Esophagus squamous epithelium (tissue), 5 donors: ENCODE measurements at places on chromosomes 6 and 20. TPM values are rescaled to one million over a fixed set of nuclear protein-coding genes. Genes with fewer than 3 reads are reported as not detected.

GRCh38 chr6:134675110-134676054, 274.5 kb downstream of the ALDH8A1 start:
- H3K27me3 ChIP-seq, result no peaks in the 10 kb centered on the region
- no peak for DNase-seq
- H3K4me1 ChIP-seq, result no peaks in the 10 kb centered on the region
- no peak overlapping the region for H3K4me3 ChIP-seq
- no peaks in the 10 kb centered on the region for H3K36me3 ChIP-seq

The TRIM40 gene
- total RNA-seq, result not detected

DNA sequence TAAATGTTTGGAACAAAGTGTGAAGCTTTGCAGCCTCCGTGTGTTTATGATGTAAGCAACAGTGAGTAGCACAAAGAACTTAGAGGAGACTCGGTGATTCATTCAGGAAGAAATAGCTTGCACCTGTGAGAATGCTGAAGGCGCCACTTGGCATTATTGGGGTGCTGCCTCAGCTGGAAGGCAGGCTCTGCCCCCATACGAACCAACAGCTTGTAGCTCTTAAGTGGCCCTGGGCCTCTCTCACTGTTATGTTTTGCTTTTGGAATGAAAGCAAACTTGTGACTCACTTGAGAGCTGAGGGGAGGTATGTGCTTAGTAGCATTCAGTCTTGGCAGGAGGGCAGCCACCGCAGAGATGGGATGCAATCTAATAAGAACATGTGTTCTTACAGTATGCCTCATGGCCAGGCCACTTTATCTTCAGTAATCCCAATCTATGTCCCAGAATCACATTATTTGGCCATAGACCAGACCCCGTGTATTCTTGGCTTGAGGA, 310.7 kb downstream of the EYA4 start:
- H3K4me1 ChIP-seq, result no peaks in the 10 kb centered on the region
- H3K27ac ChIP-seq, result peak overlapping the region; percentile 18
- H3K36me3 ChIP-seq, result no peaks in the 10 kb centered on the region

GRCh38 chr20:25510202-25510601, 75.1 kb downstream of the NINL start:
- no peaks in the 10 kb centered on the region for H3K4me1 ChIP-seq
- H3K27me3 ChIP-seq, result no peaks in the 10 kb centered on the region
- H3K36me3 ChIP-seq, result no peaks in the 10 kb centered on the region
- no peak for DNase-seq

DNA sequence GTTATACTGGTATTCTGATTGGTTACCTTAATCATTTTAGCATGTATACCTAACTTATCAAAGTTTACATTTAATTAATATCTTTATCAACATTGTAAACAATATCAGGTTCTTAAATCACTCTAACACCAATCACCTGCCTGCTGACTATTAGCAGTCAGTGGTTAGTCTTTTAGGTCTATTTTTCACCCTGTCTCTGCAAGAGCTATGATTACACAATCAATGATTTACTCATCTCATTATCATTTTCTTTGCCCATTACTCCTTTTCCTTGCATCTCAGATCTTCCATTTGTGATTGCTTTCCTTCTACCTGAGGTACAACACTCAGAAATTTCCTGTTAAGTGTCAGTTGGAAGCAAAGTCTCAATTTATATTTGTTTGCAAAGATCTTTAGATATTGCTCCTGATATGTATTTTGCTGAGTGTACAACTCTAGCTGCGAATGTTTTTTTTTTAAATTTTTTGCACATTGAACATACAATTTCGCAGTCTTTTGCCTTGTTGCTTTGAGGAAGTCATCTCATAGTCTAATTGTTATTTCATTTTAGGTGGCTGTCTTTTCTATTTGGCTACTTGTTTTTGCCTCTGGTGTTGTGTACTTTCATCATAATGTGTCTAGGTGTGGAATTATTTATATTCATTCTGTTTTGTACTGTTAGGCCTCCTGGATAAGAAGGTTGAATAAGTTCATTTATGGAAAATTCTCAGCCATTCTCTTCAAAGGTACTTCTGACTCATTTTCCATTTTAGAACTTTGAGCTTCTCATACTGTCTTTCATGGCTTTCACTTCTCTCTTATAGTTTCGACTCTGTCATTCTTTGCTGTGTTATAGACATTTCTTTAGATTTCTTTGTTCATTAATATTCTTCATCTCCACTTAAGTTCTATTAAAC, 104.9 kb upstream of the CEP162 start:
- H3K36me3 ChIP-seq, result no peaks in the 10 kb centered on the region
- H3K4me3 ChIP-seq, result no peak overlapping the region
- H3K27me3 ChIP-seq, result no peaks in the 10 kb centered on the region
- no peak overlapping the region for H3K27ac ChIP-seq
- H3K4me1 ChIP-seq, result no peaks in the 10 kb centered on the region

- no peak overlapping the region for H3K27ac ChIP-seq
- no peak overlapping the region for H3K4me3 ChIP-seq
- H3K4me1 ChIP-seq, result no peaks in the 10 kb centered on the region
- H3K36me3 ChIP-seq, result no peaks in the 10 kb centered on the region
- no peak for DNase-seq
Measured at GRCh38 chr6:155678361-155678760, 222.7 kb upstream of the NOX3 start.

DNA sequence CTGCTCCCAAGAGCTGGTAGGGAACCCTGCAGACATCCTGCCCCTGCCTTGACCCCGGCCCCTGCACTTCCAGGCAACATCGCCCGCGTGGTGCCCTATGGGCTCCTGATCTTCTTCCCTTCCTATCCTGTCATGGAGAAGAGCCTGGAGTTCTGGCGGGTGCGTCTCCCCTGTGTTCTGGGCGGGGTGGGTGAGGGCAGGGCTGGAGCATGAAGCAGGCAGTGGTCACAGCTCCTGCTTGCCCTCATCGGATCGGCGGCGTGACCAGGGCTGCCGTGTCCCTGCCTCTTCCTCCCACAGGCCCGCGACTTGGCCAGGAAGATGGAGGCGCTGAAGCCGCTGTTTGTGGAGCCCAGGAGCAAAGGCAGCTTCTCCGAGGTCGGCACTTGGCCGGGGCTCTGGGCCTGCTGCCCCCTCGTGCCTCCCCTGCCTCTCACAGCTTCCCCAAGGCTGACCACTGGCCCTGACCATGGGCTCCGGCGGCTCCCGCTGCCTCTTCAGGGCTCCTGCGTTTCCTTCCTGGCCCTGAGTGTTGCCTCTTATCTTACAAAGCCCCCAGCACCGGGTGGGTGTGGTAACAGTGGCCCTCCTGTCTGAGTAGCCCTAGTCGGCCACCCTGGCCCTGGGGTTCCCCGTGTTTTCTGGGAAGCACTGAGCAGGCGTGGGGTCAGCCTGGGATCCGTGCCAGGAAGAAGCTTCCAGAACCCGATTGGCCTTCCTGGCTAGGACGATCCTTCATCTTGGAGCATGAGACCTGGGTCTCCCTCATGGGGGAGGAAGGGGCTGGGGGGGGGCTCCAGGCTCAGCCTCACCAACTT, 8.0 kb upstream of the TNFRSF6B start:
- H3K27me3 ChIP-seq, result no peaks in the 10 kb centered on the region
- peaks cover 58% of the 10 kb centered on the region for H3K4me1 ChIP-seq
- H3K4me3 ChIP-seq, result no peak overlapping the region
- DNase-seq, result no peak
- peak overlapping the region; percentile 96 for H3K27ac ChIP-seq

DNA sequence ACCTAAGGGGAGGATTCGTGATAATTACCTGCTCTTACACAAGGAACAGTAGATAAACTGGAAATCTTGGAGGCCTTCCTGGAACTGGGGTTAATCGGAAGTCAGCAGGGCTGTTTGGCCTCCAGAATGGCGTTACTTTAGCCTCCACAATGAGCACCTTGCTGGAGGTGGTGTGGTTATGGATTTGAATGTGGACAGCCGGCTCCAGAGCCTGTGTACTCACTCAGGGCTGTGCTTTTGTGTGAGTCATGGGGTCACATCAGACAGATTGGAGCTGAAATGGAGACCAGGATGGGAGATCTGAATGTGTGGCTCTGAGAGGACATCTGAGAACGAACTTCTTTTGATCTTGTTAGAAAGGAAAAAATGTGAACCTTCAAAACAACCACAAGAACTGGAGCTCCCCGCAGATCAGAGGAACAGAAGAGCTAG, 30.4 kb downstream of the IGF2R start:
- no peak for DNase-seq
- no peaks in the 10 kb centered on the region for H3K36me3 ChIP-seq
- no peak overlapping the region for H3K27ac ChIP-seq
- no peaks in the 10 kb centered on the region for H3K27me3 ChIP-seq
- H3K4me3 ChIP-seq, result no peak overlapping the region

DNA sequence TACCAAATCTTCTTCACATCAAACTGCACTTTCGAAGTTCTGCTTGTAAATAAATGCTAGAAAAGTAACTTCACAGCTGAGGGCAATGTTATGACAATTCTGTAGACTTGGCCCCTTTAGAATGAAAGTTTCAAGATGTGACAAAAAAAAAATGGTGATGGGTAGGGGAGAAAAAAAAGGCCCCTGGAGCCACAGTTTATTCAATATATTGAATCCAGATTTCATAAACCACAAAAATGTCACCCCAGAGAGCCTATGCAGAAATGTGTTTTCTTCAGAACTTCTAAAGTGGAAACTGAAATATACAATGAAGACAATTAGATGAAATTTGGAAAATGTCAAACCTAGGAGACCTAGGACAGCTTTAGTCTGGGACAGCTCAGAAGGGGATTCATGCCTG, 143.1 kb downstream of the EDN3 start:
- no peak for DNase-seq
- H3K36me3 ChIP-seq, result no peaks in the 10 kb centered on the region
- no peaks in the 10 kb centered on the region for H3K4me1 ChIP-seq
- H3K27ac ChIP-seq, result no peak overlapping the region
- H3K27me3 ChIP-seq, result no peaks in the 10 kb centered on the region
- no peak overlapping the region for H3K4me3 ChIP-seq

The TFAP2D gene
- total RNA-seq, result not detected

GRCh38 chr6:81901551-81901966, 149.1 kb upstream of the TENT5A start:
- H3K36me3 ChIP-seq, result no peaks in the 10 kb centered on the region
- no peak overlapping the region for H3K4me3 ChIP-seq
- H3K4me1 ChIP-seq, result no peaks in the 10 kb centered on the region
- no peak overlapping the region for H3K27ac ChIP-seq

DNA sequence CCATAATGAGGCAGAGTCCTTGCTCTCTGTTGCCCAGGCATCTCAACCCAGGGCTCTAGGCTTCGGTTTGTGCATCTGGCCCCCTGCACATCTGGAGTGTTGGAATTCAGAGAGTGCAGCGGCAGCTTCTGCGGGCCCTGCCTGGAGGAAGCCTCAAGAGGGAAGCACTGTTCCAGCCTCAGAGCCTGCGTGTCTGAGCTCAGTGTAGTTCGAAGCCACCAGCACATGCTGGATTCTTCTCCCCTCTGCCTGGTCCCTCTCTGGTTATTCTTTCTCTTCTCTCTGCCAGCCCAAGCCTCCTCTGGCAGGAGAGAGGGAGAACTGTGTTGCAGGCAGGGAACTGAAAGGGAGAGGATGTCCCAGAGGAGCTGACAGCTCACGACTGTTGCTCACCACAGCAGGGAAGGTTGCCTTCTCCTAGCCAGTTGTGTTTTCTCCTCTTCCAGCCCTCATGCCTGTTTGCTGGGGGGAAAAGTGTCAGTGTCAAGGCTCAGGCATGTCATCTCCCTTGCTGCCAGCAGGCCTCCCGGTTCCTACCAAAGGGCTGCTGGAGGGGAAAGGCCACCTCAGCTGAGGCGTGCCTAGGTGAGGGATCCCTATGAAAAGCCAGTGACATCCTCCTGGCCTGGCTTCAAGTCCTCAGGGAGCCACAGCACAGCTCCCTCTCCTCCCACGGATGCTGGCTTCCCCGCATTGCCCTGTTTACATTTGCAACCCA, 126.0 kb upstream of the LRFN2 start:
- no peak overlapping the region for H3K27ac ChIP-seq
- H3K4me3 ChIP-seq, result no peak overlapping the region
- DNase-seq, result no peak
- H3K36me3 ChIP-seq, result no peaks in the 10 kb centered on the region

GRCh38 chr20:25543068-25543467, 42.3 kb downstream of the NINL start:
- H3K36me3 ChIP-seq, result no peaks in the 10 kb centered on the region
- peaks cover 5% of the 10 kb centered on the region for H3K4me1 ChIP-seq
- no peak overlapping the region for H3K4me3 ChIP-seq
- H3K27me3 ChIP-seq, result no peaks in the 10 kb centered on the region
- no peak overlapping the region for H3K27ac ChIP-seq

DNA sequence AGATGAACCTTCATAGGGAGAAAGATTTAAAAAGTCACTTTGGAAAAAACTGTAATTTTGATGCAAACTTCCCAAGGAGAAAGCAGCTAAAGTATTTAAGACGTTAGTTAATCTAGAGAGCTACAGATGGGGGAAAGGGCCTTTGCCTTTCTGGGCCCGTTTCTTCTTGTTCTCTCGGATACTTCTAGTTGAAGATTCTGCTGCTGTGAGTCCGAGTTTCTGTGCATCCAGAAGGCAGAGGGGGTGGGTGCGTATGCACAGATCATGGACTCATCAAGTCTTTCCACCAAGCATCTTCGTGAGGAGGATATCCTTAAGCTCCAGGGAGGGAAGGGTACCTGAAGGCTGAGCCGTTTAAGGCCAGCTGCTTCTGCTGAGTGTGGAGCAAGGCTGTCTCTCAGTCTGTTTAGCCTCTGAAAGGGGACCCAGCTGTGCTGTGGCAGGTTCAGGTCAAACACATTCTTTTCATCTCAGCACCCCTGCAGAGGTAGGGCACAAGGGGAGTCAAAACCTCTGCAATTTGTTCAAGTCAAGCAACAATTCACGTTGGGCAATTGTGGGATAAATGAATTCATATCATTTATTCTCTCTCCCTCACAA, 4.3 kb downstream of the LAMP5 start:
- H3K4me3 ChIP-seq, result no peak overlapping the region
- H3K36me3 ChIP-seq, result no peaks in the 10 kb centered on the region
- H3K27ac ChIP-seq, result no peak overlapping the region
- H3K27me3 ChIP-seq, result peaks cover 3% of the 10 kb centered on the region

The CD164 gene
- total RNA-seq, result 60.8 TPM

The DXO gene
- 13.2 TPM for total RNA-seq

- H3K36me3 ChIP-seq, result no peaks in the 10 kb centered on the region
- DNase-seq, result no peak
- no peaks in the 10 kb centered on the region for H3K27me3 ChIP-seq
- no peak overlapping the region for H3K4me3 ChIP-seq
- H3K27ac ChIP-seq, result no peak overlapping the region
- no peaks in the 10 kb centered on the region for H3K4me1 ChIP-seq
Measured at GRCh38 chr6:21891080-21891479, 297.5 kb downstream of the SOX4 start.
